ENCODE measurements at places on chromosomes 2 and 18. TPM values are rescaled to one million over a fixed set of nuclear protein-coding genes. Genes with fewer than 3 reads are reported as not detected.

GRCh38 chr18:57951117-57951796 lies 92.8 kb upstream of the NEDD4L start:
- DNase-seq = no peak

Gene PTPRM
- 38.7 TPM for total RNA-seq

DNA sequence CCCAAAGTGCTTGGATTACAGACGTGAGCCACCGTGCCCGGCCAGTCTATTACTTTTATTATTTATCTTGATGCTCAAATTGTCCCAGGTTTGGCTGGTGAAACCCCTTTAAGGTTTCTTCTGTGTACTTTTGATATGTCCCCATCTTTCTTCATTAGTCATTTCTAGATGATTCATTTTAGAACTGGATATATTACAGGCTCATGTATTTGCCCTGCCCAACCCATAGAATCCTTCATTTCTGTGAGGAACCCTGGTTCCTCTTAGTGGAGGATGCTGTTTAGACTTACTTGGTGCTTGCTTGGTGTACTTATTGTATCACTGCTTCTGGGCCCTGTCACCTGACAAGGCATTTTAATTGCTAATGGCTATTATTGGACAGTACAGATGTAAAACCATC lies 40.1 kb downstream of the KCMF1 start:
- DNase-seq = no peak

DNA sequence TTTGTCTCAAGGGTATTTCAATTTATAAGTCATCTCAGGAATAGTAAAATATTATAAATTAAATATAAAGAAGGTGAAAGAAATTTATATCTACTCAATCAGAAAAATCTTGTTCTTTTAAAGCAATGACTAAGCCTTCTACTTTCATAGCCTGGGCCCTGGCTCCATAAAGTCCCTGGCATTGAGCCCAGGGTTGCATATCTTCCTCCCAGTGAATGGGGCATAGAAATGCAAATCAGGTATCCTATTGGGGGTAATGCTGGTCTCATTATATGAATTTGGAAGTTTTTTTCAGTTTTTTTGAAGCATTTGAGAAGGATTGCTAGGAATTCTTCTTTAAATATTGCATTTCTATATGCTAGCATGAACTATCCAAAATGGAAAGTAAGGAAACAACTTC lies 73.9 kb upstream of the MC2R start:
- DNase-seq = no peak

Gene ATP6V1B1
- 0.97 TPM for total RNA-seq

Gene RUFY4
- not detected for total RNA-seq

DNA sequence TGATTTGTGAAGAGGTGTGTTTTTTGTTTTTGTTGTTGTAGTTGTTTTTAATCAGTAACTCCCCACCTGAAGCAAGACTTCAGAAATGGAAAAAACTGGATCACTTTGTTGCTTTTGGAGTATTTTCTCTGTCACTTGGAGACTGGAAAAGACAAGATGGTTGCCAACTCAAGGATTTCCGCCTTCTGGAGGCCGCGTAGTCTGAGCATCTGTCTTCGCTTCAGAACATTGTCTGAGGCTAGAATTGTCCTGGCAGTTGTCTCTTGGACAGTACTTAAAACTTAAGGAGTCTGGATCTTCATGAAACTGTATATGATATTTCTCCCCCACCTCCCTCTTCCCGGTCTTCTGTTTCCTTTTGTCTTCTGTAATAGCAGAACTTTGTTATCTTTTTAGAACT lies 67.7 kb downstream of the ARHGAP28 start:
- no peak for DNase-seq

DNA sequence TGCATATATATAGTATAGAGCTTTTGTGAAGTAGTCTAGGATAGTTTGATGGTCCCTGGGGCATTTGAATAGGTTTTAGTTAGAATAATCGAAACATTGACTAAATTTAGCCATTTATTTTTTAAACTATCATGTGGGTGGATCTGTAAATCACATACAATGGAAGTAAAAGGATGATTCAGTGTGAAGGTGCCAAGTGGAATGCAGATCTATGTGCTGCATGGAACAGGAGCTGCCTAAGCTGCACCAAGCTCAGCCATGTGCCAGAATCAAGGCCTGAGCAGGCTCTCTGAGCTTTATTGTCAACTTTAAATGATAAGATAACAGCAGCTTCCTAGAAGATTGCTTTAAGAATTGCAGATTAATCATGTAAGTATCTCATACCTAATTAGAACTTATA lies 1996.2 kb upstream of the PIK3C3 start:
- DNase-seq = no peak

Gene LYG1
- not detected for total RNA-seq

Gene ACTG2
- 37.7 TPM for total RNA-seq

- DNase-seq = no peak
These were observed 50.4 kb downstream of the PDK1 start for GRCh38 chr2:172606285-172606684.

DNA sequence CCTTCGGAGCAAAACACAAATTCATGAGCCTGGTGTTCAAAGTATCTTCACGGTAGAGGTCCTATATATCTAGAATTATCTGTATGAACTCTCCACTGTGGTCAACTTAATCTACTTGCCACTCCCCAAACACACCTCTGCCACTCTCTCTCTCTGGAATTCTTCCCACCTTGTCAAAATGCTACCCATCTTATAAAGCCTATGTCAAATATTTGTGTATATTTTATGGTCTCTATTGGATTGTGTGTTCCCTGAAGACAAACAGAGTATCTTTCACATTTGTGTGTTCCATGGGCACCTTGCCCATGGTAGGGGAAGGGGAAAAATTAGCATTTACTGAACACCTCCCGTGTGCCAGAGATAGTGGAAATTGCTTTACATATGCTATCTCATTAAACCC lies 83.2 kb upstream of the ATL2 start:
- DNase-seq = no peak

- DNase-seq = no peak
These were observed 100.2 kb downstream of the TWIST2 start for GRCh38 chr2:238947920-238948710.

GRCh38 chr2:40370007-40370395 lies 81.9 kb downstream of the SLC8A1 start:
- no peak for DNase-seq

GRCh38 chr2:57893786-57894185 lies 152.8 kb upstream of the VRK2 start:
- DNase-seq = no peak

Gene TSPYL6
- total RNA-seq = not detected

GRCh38 chr2:52810460-52810859 lies 957.1 kb upstream of the CHAC2 start:
- DNase-seq = no peak

All from esophagus squamous epithelium (tissue), 5 donors.